Thymus (tissue), 14 donors: ENCODE measurements at places on chromosomes 6 and 20. TPM values are rescaled to one million over a fixed set of nuclear protein-coding genes. Genes with fewer than 3 reads are reported as not detected.

SNAP25 gene
- total RNA-seq, result 0.42 TPM

AKAP7 gene
- 16.8 TPM for total RNA-seq

DNA sequence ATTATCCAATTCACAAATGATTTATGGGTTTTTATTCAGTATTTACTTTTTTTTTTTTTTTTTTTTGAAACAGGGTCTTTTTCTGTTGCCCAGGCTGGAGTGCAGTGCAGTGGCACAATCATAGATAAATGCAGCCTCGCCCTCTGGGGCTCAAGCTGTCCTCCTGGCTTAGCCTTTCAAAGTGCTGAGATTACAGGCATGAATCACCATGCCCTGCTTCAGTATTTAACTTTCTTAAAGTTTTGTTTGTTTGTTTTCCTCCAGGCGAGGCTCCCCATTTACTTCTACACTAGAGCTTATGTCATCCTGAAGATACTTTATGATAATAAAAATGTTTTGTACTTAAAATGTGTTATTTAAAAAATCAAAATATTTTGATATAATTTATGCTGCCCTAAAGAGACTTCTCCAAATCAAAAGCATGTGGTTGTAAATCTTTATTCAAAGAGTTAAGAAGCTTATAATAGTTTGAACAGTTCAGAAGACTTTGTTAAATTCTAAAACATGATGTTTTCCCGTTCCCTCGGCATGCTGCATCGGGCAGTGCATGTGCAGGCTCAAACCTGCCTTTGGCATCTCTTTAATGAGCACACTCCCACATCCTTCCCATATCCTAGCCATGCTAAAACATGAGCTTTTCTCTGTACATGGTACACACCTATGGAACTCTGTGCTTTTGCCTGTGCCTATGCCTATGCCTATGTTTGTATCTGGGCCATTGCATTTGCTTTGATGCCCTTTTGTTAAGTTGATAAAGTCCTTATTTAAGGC, 11.0 kb downstream of the SMPDL3A start:
- no peaks in the 10 kb centered on the region for H3K4me1 ChIP-seq
- H3K27ac ChIP-seq, result no peak overlapping the region
- H3K36me3 ChIP-seq, result no peaks in the 10 kb centered on the region
- H3K4me3 ChIP-seq, result no peak overlapping the region
- H3K27me3 ChIP-seq, result no peaks in the 10 kb centered on the region

- no peak overlapping the region for H3K27ac ChIP-seq
- peaks cover 14% of the 10 kb centered on the region for H3K4me1 ChIP-seq
- DNase-seq, result peak; percentile 52
- no peaks in the 10 kb centered on the region for H3K36me3 ChIP-seq
- no peaks in the 10 kb centered on the region for H3K27me3 ChIP-seq
- H3K4me3 ChIP-seq, result no peak overlapping the region
Measured at GRCh38 chr20:24612799-24613775, 143.7 kb downstream of the SYNDIG1 start.
